ENCODE measurements at places on chromosomes 2 and 18. TPM values are rescaled to one million over a fixed set of nuclear protein-coding genes. Genes with fewer than 3 reads are reported as not detected.

- DNase-seq = no peak
Measured at GRCh38 chr2:237281836-237282306, 132.1 kb downstream of the COL6A3 start.

Gene STAT4
- total RNA-seq = 2.4 TPM

DNA sequence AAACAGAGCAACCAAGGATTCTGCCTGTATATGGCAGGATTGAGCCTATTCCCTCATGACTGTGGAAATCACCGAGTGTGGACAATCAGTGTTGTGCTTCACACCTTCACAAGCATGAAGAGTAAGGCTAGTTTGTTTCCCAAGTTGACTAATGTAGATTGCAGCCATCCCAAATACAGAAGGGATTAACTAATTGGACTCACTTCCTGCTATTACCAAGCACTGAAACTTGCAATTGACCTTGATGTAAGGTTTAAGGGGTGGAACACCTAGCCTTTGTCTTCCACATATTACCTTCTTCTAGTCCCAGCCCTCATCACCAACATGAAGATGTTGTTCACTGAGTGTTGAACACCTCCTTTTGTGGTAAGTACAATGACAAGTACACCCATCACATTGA, 120.9 kb upstream of the RND3 start:
- no peak for DNase-seq

GRCh38 chr2:140863713-140864112, 1267.1 kb downstream of the LRP1B start:
- no peak for DNase-seq

DNA sequence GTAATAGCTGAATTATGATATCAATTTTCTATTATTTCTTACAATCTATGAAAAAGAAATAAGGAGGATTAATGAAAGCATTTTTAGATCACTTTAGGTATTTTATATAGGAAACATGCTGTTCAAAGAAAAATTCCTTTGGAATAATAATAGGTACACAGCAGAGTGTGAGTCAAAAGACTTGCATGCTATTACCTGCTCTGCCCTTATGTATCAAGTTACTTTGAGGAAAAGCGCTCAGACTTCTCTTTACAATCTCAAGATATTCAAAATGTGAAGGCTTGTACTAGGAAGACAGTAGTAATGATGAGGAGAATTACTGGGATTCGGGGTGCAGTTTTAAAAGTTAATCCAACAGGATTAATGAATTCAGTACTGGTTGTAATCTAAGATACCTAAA, 29.1 kb upstream of the RNU4ATAC start:
- no peak for DNase-seq

Gene ABCG8
- total RNA-seq = not detected

GRCh38 chr2:238570926-238571325, 144.2 kb downstream of the ASB1 start:
- DNase-seq = no peak

DNA sequence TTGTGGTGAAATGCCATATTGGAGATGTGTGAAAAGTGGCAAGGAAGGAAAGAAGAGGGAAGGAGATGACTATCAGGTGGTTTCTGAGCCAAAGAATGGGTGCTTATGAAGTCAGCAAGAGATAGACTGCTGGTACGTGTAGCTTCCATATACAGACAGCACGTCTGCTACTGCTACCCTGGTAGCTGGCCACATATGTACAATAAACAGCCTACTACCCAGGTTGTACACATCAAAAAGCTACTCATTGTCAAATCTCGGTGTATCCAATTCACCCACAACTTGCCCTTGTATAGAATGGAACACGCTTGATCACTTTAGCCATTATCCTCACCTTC, 761.8 kb downstream of the LRRTM4 start:
- DNase-seq = no peak

Gene RESP18
- total RNA-seq = not detected

DNA sequence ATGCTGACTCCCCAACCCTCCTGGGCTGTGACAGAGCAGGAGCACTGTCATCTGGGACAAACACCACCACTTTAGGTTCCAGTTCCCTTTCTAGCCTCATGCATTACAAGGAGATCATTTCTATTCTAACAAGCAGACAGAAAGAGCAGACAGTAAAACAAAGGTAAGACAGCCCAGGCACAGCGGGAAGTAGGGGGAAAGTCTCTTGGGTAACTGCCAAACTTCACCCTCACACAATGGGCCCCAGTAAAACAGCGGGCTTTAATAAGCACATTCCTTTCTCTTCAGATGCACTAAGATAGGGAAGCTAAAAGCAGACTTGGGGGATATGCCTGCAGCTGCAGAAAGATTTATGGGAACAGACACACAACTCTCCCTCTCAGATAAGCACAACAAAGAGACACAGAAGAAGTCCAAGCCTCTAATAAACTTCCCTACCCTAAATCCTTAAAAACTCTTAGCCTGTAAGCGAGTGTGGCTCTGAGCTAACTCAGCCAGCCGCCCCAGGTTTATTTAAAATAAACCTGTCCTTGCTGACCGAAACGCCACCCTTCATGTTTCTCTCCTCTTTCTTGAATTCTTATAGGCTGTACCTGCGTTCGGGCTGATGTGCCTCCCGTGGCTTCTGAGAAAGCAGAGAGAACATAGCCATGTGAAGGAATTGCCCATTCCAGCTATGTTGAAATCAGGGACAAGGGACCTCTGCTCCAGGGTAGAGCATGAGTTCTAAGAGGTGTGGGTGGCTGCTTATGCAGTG, 726.8 kb upstream of the DDX18 start:
- peak; percentile 50 for DNase-seq

DNA sequence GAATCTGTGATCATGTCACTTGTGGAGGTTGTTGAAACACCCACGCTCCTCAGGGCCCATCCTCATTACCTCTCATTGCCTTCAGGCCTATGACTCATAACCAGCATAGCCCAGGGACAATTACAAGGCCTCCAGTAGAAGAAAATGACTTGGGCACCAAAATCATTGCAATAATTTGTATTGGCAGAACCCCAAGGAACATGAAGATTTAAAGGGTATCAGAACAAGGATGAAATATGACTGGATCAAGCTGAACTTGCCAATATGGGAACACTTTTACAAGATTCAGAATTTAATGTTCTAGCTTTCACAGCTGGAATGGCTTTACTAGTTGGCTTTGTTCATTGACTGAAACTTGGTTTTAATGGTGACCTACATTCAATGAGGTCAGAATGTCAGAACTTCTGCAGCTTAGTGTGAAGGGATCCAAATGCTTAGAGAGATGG, 156.4 kb downstream of the COPS8 start:
- DNase-seq = no peak

GRCh38 chr2:25250331-25251070, 82.1 kb upstream of the POMC start:
- DNase-seq = peak; percentile 53

Gene MC2R
- total RNA-seq = not detected

GRCh38 chr2:138132108-138132507, 167.8 kb downstream of the HNMT start:
- DNase-seq = no peak

Gene CHRNG
- total RNA-seq = not detected

- DNase-seq = no peak
Measured at GRCh38 chr2:127063701-127064590, 43.0 kb downstream of the BIN1 start.
